Airway epithelial cell (primary cell): ENCODE measurements at places on chromosomes 7 and 10. TPM values are rescaled to one million over a fixed set of nuclear protein-coding genes. Genes with fewer than 3 reads are reported as not detected.

The FBH1 gene
- 54.0 and 62.8 TPM in 2 replicates for total RNA-seq

The C10orf62 gene
- total RNA-seq, result not detected in 2 replicates

The HOXA11 gene
- not detected in 2 replicates for total RNA-seq

The EXOC4 gene
- 34.5 and 52.3 TPM in 2 replicates for total RNA-seq

The EEF1AKMT2 gene
- 15.2 and 17.0 TPM in 2 replicates for total RNA-seq

The ZMYND11 gene
- total RNA-seq, result 19.7 and 23.8 TPM in 2 replicates

The PHTF2 gene
- total RNA-seq, result 11.4 and 17.7 TPM in 2 replicates

The GSTO2 gene
- total RNA-seq, result 37.8 and 40.3 TPM in 2 replicates
